ENCODE measurements at places on chromosomes 7 and 10.
A peak's percentile ranks its signal among the peaks of the same experiment; 100 is the strongest.

- DNase-seq: no peak
These were observed 805 bp upstream of the HMX3 start for GRCh38 chr10:123134915-123135414.

GRCh38 chr10:119306986-119307392 is 99.6 kb downstream of the GRK5 start:
- peak; percentile 22 for DNase-seq

- no peak for DNase-seq
These were observed 34.6 kb upstream of the CC2D2B start for GRCh38 chr10:95873139-95873538.

- DNase-seq: no peak
These were observed 255.4 kb downstream of the PRPF18 start for GRCh38 chr10:13842117-13842516.

GRCh38 chr10:119725828-119726675 is at the start of gene INPP5F:
INPP5F (plus strand) TSS chr10:119726050; CDS start chr10:119726263, 213 bp downstream.
- DNase-seq: peak; percentile 98

GRCh38 chr10:97063271-97063982 is 122.3 kb downstream of the SLIT1 start:
- no peak for DNase-seq

DNA sequence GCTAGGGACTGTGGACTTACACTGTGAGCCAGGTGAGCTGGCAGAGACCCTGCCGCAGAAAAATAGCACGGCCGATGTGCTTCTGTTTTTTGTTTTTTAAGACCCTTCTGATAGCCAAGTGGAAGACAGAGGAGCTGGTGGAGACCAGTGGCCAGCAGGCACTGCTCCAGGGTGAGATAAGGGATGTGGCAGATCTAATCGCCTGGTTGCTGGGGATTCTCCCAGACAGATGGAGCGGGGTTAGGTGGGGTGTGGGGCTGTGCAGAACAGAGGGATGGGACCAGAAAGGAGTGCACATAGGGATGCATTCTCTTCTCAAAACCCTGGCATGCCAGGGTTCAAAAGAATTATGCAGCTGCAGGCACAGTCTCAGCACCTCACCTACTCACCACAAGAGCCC is 82.2 kb downstream of the VOPP1 start:
- DNase-seq: no peak

GRCh38 chr10:72322280-72323058 is 32.2 kb downstream of the DNAJB12 start:
- DNase-seq: peak; percentile 46

DNA sequence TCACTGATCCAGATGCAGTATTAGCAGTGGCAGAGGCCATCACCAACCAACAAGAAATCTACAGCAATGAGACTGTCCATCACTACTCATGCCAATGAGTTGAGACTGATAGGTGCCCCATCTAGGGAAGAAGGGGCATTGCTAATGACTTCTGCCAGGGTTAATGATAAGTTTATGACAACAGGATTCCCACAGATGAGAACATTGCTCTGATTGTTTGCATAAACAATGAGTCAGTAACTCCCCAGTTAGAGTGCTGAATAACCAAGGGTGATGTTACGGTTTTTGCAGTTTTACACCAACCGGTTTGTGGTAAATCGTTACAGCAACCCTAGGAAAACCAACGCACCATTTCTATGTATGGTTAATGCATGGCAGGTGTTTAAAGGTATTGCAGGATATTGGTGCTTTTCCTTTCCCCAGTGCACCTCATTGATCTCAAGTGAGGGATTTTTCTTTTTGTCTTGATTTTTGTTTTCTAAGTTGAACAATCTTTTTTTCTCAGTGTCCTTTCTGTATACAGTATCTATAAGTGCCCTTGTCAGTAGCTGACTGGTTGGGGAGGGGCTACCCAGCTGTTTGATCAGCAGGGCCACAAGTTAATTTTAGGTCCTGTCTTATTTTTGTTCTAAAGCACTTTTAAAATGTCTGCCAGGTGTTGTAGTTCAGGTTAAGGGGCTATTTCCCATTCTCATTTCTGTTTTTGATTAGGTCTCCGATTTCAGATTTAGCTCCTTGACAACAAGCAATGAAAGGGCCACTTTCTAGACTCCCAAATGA is 3.9 kb upstream of the CSGALNACT2 start:
- DNase-seq: no peak

- no peak for DNase-seq
These were observed 117.5 kb upstream of the LAMB4 start for GRCh38 chr7:108247614-108248013.

DNA sequence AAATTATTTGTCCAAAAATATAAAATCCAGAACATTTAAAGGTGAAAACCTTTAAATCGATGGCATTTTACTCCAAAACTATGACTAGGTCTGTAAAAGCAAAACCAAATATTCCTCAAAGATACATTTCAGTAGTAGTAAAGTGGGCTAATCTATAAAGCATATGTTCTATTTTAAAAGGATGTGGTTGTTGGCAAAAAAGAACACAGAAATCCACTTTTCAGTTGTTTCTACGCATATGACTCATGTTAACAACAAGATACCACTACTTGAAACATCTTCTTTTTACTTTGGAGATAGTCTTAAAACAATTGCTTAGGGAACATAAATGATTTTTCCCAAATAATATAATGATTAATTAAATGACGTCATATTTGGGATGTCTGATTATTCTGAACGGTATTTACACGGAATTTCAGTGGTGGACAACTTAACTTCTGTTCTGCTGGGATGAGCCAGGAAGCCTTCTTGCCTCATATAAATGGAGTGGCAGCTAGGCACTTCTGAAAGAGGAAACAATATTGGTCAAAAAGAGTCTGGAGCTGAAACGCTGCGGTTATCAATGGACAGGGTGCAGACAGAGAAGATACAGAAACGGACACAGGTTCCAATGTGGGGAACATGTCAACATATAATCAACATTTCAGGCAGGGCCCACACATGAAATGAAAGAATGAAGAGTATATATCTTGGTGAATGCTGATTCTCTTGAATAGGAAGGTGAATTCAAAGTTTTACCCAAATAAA is 78.5 kb downstream of the ETV1 start:
- DNase-seq: no peak

DNA sequence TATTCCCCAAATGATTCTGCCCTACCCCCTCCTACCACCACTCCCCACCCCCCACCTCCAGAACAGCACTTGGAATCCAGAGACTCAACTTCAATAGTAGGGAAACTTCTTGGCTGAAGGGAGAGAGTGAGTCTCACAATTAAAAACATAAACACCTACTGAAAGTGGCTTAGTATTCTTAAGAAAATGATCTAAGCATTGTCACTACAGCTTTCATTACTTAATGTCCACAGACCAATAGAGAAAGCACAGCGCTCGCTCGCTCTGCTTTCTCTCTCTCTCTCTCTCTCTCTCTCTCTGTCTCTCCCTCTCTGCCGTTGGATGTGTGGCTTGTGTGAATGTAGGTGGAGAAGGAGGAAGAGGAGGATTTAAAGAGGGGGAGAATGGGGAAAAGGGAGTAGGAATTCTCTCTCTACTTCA is 1.5 kb upstream of the SEMA3A start:
- peak; percentile 30 for DNase-seq

GRCh38 chr7:44313621-44314031 is 11.8 kb downstream of the CAMK2B start:
- no peak for DNase-seq

DNA sequence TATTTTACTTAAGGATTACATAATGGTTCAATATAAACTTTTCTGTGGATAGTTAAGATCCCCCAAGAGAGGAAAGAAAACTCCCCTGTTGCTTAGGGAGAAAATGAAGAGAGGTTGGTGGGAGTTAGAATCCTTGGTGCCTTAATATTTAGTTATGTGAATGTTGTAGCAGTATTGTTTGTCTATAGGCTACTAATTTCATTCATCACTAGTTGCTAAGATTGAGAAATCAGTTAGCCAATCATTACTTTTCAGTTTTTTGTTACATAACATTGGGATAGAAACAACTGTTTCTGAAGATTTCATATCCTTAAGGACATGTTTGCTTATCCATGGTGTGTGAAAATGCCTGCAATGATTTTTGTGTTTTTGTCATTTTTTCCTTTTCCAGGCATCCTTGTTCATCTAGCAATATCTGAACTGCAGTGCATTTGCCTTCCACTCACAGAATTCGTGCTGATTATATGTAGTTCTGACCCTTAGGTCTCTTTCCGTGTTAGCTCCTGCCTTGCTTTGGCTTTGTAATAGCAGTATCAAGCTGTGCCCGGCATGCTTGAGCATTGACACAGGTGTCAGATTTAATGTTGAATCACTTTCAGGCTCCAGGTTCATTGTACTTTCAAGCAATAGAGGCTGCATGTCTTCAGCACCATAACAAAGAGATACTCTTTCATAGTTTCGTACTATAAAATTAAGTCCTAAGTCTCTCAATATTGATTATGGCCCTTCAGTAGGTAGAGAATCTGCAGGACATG is 85.0 kb downstream of the PODXL start:
- DNase-seq: no peak

GRCh38 chr10:102016416-102016815 is 39.6 kb downstream of the ARMH3 start:
- DNase-seq: no peak

DNA sequence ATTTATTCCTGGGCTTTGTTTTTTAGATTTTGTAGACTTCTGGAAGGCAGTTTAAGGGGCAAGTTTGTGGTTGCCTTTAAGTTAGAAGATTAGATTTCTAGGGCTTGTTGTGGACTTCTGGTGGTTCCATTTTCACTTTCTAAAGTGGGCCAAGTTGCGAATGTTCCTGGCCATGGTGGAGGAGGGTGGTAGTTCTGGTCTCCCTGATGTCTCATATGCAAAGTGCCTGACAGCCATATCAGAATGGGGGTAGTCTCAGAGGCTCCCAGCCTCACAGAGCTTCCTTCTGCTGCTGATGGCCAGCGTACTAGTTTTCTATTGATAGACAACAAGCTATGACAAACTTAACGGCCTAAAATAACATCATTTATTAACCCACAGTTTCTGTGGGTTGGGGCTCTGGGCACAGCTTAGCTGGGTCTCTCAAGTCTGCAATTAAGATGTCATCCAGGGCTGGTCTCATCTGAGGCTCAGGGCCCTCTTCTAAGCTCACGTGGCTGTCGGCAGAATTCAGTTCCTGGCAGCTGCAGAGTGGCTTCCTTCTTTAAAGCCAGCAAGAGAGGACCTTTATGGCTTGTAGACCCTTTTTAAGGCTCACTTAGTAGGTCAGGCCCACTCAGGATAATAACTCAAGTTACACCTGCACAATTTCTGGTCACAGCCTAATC is 44.8 kb downstream of the BMPER start:
- no peak for DNase-seq
